ENCODE measurements at places on chromosomes 3 and 15.

DNA sequence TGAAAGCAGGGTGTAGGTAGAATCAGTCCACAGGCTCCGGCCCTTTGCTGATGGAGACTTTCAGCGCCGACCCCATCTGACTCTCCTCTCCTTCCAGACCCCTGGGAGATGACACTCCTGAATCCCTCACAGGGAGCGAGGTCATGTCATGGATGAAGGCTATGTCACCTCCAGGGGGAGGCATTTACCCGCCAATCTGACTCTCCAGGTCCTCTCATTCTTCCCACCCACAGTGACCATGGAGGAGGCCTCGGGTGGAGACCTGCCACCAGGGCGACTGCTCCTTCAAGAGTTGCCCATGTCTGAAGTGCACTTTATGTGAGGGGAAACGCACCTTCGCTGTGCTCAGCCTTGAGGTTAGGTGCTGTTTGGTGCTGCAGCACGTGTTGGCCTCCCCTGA lies 112.7 kb downstream of the KLF13 start:
- peak; percentile 51 for DNase-seq

DNA sequence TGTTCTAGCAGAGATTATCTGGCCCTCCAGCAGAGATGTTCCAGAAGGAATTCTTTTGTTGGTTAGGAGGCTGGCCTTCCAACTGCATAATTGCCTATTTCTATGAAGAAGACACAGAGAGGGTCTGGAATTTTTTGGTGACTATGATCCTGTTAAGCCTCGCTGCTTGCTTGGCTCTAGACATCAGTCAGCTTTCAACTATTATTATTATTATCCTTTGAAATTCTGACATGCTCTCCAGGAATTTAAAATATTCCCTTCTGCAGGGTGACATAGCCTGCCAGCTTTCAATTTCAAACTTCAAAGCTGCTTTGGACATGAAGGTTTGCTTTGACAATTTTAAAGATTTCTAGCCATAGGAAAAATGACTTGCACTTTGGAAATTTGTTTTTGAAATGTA lies 26.3 kb upstream of the ZNF148 start:
- DNase-seq: no peak

GRCh38 chr3:116051040-116051439 lies 394.2 kb downstream of the LSAMP start:
- DNase-seq: no peak

GRCh38 chr3:33211444-33211843 lies 7.2 kb downstream of the SUSD5 start:
- no peak for DNase-seq

DNA sequence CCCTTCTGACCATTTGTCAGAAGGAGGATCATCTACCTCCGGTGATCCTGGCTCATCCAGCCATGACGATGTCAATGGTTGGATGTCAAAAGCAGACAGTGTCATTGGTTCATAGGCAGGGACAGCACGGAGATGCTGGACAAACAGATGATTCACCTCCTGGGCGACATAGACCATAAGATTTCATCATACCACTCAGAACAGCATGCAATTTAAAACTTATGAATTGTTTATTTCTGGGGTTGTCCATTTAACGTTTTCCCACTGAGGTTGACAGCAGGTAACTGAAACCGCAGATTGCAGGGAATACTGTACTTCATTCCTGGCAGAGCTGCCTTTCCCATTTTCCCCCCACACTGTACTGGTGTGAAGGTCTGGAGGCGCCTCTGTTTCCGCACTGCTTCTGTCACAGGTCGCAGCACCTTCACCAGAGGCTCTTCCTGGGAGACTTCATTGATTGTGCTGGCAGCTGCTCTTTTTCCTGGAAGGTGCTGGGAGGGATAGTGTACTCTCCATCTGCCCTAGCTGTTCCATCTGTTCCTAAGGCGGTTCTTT lies 32.5 kb upstream of the TMOD3 start:
- no peak for DNase-seq

- no peak for DNase-seq
These were observed 38.9 kb downstream of the FANCI start for GRCh38 chr15:89282631-89283030.

- no peak for DNase-seq
These were observed 165.0 kb downstream of the NTRK3 start for GRCh38 chr15:88091444-88092016.

DNA sequence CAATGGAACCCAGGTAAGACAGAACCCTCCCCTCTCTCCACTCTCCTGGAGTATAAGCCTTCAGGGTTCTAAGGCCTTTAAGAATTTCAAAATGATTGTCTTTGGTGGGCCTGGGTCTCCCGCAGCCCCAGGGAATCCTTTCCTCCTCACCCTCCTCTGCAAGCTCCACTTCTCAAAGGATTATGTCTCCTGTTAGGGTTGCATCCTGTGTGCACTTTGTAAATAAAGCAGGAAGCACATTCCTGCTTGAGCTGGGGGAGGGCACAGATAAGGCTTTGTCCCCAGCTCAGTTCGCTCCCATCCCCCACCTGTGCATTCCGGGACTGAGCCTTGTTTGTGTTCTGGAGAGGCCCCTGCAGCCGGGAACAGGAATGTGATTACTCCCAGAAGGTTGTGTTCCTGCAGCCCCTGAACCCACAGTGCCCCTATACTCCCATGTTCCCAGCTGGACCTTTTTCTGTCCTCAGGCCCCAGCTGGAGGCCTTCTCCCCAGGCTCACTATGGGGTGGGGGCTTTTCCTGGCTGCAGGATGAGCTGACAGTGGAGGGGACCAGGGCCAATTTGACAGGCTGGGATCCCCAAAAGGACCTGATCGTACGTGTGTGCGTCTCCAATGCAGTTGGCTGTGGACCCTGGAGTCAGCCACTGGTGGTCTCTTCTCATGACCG lies 9.5 kb downstream of the TYRO3 start:
- no peak for DNase-seq

- DNase-seq: no peak
These were observed 296.1 kb downstream of the LSAMP start for GRCh38 chr3:116148881-116149851.

GRCh38 chr3:47978386-47978785 lies 37.8 kb downstream of the MAP4 start:
- no peak for DNase-seq
